AML-193 (cell line): ENCODE measurements at places on chromosomes 5 and 9.
A peak's percentile ranks its signal among the peaks of the same experiment; 100 is the strongest.

DNA sequence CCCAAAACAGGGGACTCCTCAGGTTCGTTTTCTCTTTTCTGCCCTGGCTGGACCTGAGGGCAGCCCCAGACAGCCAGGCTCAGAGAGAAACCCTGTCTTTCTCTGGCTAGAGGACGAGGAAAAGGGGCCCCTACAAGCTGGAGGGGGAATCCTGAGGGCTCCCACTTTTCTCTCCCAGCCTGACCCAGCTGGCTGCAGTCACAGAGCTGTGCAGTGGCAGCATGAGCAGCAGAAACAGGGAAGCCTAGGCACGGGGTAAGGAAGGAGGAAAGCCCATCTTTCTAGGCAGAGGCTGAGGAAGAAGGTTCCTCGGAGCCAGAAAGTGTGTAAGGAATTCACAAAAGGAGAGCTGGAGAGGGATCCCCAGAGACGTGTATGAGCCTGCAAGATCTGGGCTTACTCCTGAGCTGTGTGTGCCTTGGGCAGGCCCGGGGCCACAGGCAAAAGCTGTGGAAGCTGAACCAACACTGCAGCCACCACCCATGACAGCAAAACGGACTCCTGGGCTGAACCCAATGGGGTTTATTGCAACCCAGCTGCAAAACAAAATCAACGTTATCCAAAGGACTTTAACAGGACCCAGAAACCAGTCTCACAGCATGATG, 16.2 kb downstream of the CAMSAP1 start:
- DNase-seq: no peak

- no peak for DNase-seq
Observed at GRCh38 chr9:82423700-82424099, 435.1 kb downstream of the SPATA31D1 start.

- no peak for DNase-seq
Observed at GRCh38 chr5:107671742-107672210, 1.0 kb upstream of the EFNA5 start.

DNA sequence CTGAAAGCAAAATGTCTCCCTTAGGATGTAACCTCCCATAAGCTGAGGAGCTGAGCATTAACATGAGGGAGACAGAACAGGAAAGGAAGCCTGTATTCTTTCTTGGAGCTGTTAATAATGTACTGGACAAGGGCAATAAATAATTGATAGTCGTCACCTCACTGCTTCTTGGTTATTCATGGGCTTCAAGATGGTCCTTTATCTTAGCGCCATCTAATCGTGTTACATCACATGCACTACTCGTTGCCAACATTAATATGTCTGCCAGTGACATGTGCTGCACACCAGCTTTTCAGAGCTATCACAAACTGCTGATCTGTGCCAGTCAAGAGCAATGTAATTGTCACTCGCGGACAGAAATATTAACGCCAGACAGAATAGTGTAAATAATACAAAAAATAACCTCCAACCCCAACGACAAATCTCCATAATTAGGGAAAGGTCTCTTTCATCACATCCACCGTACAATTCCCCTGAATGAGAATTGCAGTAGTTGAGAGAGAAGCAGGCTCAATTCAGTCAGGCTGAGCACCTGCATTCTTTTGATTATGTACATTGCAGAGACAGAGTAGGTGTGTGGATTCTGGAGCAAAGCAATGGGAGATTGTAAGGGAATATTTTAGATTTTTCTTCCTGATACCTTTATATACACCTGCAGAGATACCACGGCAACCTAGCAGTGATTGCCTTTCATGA, 267.1 kb downstream of the SPATA31D1 start:
- DNase-seq: no peak

GRCh38 chr5:7815892-7816534, 34.9 kb downstream of the CFAP90 start:
- DNase-seq: peak; percentile 67

DNA sequence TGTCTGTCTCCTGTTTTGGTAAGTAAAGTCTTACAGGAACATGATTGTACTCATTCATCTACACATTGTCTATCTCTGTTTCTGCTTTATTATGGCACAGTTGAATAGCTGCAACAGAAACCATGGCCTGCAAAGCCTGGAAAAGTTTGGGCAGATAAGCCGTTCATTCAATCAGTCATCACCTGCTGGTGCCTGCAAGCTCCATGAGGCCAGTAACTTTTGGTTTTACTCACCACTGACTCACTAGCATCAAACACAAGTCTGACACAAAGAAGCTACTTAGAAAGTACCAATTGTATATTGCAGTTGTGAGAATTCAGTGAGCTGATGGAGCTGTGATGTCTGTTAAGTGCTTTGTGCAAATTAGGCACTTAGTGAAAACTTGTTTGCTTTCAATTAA, 373.6 kb upstream of the SGCD start:
- DNase-seq: no peak

GRCh38 chr9:124008694-124009530, 2.7 kb upstream of the LHX2 start:
- DNase-seq: no peak

DNA sequence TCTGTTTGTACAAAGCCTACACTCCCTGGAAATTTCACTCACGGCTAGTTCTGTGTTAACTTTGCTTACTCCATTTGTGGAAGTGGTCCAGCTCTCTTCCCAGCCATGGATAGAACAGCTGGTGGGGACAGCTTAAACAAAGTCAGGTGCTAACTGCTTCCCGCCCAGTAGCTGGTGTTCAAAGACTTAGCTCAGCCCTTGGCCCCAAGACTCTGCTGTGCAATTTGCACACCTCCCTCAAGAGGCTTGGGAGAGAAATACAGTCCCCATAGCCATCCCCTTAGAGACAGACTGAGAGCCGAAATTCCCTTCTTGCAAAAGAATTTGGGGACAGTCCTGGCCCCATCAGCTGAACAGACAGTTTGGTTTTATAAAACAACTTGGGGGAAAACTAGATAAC, 73.8 kb upstream of the RAI14 start:
- no peak for DNase-seq

DNA sequence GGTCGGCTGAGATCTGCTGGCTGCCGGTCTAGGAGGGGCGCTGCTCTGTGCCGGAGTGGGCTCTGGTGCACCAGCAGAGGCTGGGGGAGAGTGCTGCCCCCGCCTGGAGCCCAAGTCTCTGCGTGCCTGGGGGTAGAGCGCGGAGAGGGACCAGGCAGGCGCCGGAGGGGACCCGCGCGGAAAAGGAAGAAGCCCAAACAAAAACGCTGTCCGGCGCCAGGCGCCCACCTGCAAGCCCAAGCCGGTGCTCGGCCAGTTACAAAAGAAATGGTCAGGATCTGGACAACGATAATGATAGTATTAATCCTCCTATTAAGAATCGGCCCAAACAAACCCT, 571 bp upstream of the S1PR3 start:
- no peak for DNase-seq

DNA sequence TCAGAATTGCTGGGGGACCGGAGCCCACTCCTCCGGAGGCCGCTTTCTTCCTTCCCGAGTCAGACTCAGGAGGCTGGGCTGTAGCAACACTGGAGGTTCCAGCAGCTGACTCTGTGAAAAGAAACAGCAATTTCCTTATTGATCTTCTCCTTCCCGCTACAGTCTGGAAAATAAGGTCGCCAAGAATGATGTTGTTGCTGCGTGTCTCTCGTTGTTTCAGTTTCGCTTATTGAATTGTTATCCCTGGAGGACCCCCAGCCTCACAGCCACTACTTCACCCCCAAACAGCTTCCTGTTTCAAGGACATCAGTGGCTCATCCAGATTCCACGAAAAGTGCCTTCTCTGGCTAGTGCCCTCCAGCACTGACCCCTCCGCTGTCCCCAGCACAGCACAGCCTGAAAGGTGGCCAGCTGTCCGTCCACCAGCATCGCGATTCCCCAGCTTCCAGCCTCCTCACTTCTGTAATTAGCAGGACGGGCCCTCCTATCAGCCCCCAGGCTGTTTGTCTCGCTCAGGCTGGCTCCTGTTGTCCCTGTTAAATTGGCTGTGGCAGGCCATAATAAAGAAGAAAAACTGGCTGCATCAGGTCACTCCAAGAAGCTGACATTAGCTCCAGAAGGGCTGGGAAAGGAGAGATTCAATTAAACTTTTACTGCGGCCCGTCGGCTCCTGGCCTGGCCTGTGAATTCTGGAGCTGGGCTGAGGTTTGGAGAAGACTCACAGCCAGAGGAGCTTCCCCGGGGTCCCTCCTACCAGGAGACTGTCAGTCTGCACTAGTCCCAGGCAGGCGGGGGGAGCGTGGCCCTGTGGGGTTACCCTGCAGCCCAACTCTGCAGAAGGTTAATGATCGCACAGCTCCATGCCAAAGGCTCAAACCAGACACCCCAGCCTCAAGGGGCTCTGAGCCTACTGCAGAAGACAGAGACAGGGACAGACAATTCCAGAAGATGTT, 40.5 kb downstream of the OLFM1 start:
- no peak for DNase-seq

- DNase-seq: no peak
Observed at GRCh38 chr9:133207540-133208170, 1.4 kb downstream of the OBP2B start.

DNA sequence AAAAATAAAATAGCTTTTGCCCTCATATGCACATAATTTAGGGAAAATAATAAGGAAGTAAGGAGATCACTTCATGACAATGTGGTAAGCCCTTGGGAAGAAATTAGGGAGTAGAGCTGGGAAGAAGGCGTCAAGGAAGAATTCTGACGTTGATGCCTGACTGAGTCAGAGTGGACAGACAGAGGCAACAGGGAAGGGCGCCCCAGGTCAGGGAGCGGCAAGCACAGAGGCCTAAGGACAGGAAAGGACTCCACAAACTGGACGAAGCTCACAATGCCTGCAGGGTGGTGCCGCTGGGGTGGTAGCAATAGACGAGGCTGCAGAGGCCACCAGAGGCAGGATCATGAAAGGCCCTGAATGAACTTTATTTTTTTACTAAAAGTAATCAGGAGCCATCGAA, 7.6 kb downstream of the DRD1 start:
- DNase-seq: no peak

DNA sequence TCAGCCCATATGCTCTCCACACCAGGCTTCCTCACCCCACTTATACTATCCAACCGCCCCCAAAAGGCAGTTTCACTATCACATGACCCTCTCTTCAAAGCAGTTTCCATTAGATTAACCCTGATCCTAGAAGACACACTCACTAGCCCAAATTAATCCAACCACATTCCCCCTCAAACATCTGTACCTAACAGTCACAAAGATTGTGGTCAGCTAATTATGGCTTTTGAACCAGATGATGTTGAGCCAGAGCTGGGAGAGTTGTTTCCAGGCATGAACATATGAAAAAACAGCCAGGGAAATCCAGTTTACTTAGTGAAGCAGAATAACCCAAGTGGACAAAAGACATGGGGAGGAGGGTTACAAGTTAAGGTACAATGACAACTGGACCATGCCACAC, 131.2 kb downstream of the SPOCK1 start:
- no peak for DNase-seq

DNA sequence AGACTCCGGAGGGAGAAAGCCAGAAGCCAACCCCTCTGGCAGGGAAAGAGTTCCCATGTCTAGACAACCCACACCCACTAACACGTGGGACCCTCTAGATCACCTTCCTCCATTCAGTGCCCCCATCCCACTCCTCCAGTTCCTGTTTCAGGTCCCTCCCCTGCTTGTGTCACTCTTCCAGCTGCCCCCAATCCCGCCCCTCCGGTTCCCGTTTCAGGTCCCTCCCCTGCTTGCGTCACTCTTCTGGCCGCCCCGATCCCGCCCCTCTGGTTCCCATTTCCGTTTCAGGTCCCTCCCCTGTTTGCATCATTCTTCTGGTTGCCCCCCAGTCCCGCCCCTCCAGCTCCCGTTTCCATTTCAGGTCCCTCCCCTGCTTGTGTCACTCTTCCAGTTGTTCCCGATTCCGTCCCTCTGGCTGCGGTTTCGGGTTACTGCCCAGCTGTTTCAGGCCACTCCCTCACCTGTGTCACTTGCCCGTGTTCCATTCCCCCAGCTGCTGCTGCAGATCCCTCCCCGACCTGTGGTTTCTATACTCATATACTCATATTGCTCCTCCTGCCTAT, 64.8 kb upstream of the RANBP6 start:
- DNase-seq: no peak

- DNase-seq: no peak
Observed at GRCh38 chr5:16542236-16542635, 74.6 kb downstream of the RETREG1 start.

GRCh38 chr5:154412316-154412715, 33.5 kb upstream of the SAP30L start:
- DNase-seq: no peak

DNA sequence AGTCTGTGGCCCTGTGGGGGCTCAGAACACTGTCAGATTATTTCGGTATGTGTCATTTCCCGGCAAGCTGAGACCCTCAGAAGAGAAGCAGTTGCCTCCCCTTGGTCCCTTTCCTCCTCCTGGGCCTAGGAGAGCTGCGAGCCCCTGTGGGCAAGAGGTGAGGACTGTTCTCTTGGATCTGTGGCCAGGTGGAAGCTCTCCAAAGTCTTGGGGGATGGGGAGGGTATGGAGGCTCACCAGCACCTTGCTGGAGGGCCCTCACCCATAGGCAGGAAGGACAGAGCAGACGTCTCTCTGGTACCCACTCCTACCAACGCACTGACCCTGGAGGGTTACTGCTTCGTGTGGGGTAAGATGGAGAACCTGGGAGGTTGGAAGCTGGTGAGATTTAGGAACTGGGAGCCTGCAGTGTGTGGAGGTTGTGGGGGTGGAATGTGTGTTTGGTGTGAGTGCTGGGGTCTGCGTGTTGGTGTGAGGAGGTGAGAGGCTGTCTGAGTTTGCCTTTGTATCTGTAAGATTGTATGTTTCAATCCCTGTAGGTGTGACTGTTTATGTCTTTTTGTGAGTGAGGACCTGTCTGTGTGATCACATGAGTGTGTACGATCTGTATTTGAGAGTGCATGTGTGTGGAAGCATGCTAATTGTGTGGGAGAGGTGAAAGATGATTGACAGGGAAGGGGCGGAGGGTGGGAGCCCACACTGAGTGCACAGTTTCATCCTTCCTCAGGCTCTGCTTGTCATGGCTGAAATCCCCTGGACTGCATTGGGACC, 52.4 kb upstream of the PSD2 start:
- DNase-seq: no peak

GRCh38 chr9:37910271-37910670, 6.3 kb upstream of the SLC25A51 start:
- no peak for DNase-seq

DNA sequence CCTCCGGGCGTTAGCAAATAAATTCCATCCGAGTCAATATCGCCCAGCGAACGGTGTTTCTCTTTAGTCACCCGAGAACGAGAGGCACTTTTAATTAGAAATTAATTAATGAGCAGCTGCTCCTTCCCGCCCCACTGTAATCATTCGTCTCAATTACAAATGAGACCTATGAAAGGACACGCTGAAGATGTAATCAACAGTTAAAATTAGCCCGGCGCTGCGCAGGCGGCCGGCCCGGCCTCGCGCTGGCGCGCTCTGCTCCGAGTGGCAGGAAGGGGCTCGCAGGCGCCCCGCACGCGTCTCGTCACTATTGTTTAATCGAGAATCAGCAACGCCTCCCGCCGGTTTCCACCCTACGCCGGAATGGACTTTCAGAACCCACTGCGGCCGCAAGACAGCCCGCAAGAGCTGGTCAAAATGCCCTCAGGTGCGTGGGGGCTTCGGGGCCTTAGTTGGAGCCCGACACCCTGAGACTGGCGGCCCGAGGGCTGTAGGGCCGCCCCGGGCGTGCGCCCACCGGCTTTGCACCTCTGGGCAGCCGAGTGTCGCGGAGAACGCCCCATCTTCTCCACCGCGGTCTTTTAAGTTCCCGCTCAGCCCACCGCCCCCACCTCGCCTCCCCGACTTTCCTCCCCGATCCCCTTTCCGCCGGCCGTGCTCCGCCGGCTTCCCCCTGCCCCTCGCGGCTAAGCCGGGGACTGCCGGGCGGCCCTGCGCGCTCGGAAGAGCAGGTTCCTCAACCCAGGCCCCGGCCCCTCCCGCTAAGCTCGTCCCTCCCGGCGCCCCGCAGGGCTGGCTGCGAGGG, 597 bp upstream of the IRX4 start:
- no peak for DNase-seq

- DNase-seq: no peak
Observed at GRCh38 chr5:126104951-126105350, 318.3 kb upstream of the GRAMD2B start.
